ENCODE measurements at places on chromosomes 2 and 18.

GRCh38 chr2:21694079-21694878 is 570.5 kb downstream of the TDRD15 start:
- no peak for ATAC-seq

DNA sequence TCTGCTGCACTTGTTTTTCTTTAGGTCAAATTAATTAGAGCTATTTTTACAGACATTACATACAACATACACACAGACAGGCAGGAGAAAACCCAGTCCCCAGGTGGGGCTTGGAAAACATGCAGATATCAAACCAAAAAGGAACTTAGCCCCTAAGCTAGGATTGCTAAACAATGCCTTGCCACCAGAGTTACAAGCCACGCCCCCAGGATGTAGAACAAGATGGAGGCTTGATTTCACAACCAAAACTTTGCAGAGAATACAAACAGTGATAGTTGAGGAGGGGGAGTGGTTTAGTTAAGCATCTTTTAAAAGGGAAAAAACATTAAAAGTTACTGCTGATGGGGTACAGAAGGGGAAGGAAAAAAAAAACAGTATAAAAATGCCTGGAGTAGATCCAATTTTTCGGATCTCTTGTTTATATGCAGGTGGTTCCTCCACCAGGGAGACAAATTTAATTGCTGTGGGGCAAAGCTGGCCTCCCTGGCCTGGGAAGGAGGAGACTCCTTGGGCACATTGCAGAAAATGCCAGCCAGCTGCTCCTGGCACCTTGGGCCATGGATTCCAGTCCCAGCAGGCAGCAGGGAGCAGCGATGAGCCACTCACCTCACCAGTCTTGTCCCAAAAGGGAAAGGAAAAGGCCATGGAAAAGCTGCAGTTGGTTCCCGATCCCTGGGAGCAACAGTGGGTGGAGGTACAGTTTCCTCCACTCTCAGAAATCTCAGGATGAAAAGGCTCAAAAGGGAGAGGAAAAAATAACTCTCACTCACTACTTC is 348.4 kb upstream of the REG3G start:
- ATAC-seq = no peak

DNA sequence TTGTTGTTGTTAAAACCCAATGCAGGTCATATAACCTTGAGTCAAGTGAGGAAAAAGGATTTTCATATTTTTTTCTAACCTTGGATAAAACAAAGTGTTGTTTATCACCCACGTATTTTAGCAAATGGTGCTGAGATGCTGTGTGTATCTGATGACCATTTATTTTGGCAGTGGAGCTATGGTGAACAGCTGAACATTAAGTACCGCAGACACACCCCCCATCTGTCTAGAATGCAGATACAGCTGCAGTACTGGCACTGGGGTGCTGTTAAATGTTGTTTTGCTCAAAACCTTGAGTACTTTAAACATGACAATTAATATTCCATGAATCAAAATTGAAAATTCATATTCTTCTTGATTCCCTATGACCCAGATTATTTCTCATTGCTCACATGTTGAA is 773.3 kb upstream of the SLC39A10 start:
- ATAC-seq = no peak

DNA sequence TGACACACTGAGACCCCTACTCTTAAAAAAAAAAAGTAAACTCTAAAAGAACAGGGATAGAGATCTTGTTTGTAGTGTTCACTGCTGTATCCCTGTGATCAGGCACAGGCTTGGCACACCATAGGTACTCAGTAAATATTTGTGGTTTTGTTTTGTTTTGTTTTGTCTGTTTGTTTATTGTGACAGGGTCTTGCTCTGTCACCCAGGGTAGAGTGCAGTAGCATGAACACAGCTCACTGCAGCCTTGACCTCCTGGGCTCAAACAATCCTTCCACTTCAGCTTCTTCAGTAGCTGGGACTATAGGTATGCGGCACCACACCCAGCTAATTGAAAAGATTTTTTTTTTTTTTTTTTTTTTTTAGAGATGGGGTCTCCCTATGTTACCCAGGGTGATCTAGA is 3.4 kb downstream of the FKBP1B start:
- ATAC-seq = no peak

DNA sequence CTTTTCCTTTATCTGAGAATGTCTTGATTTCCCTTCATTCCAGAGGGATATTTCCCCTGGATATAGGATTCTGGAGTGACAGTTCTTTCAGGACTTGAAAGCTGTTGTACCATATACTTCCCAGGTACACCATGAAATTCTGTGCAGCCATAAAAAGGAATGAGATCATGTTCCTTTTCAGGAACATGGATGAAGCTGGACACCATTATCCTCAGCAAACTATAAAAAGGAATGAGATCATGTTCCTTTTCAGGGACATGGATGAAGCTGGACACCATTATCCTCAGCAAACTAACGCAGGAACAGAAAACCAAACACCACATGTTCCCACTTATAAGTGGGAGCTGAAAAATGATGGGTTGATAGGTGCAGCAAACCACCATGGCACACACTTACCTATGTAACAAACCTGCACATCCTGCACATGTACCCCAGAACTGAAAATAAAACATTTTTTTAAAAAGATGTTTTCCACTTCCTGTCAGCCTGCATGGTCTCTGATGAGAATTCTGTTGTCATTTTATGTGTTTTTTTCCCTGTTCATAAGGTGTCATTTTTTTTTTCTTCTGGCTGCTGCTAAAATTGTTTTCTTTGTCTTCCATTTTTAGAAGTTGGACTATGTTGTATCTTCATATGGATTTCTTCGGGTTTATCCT is 133.3 kb downstream of the DNAH6 start:
- ATAC-seq = no peak

DNA sequence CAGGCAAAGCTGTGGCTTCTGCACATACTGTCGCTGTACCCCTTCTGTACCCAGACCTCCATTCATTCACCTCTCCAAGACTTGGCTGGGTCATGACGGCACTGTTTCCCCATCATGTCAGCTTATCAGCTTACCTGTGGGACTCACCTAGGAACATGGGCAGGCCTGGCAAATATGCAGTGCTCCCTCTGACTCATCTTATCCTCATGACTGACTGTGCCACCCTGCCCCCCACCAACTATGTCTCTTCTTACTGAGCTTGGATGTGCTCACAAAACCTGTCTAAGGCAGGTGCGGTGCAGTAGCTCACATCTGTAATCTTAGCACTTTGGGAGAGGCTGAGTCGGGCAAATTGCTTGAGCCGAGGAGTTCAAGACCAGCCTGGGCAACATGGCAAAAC is 152.4 kb downstream of the MGAT5 start:
- ATAC-seq = no peak

GRCh38 chr18:45119876-45120275 is 439.2 kb downstream of the SETBP1 start:
- no peak for ATAC-seq

DNA sequence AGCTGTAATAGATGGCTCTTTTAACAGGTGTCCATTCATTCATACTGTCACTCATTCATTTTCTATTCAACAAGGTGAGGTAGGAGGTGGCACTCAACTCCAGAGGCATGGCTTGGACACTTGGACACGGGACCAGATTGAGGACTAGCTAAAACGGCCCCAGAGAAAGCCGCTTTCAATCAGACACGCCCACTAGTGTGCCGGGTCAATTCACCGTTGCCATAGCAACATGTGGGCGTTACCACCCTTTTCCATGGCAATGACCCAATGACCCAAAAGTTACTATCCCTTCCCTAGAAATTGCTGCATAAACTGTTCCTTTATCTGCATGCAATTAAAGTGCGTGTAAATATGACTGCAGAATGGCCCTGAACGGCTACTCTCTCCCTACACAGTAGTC is 49.2 kb upstream of the LGALSL start:
- ATAC-seq = no peak

DNA sequence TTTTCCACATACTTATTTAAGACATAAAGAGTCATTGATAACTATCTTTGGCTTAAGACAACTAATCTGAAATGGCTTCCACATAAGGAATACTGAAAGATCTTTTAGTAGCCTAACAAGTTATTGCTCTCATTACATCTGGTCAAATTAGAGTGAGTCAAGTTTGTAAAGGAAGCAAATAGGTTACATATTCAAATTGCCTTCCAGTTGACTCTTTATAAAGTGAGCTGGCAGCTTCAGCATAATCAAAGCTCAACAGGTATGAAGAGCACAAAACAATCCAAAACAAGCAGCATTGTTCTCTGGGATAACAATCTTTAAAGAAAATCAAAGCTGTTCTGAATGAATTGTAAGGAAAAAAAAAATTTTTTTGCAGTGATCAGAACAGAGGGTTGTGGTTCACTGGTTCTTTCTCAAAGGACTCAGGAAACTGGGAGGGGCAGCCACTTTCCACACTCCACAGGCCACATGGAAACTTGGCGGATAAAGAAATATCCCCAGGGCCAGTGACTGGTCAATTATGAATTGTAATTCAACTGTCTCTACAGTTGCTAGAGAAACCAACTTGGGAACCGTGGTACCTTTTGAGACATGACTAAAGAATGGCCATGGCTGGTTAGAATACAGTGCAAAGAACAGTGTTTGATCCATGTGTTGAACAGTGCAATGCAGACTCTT is 369.3 kb upstream of the KCNH7 start:
- no peak for ATAC-seq

DNA sequence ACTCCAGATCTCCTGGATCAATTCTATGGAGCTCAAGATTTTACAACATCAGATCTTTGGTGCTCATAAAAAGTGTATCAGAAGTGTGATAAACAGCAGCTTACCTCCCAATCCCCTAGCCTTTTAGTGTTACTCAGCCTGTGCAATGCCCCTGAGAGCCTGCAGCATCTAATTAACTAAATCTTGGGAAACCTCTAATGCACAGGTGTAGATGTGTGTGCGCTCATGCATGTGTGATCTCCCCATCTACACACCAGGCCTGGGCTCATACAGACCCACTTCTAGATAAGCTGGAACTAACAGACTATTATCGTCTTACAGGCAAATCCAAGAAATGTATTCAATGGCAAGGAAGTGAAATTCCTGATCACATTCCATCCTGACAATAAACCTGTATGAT is 7.5 kb downstream of the SUCLG1 start:
- ATAC-seq = no peak

DNA sequence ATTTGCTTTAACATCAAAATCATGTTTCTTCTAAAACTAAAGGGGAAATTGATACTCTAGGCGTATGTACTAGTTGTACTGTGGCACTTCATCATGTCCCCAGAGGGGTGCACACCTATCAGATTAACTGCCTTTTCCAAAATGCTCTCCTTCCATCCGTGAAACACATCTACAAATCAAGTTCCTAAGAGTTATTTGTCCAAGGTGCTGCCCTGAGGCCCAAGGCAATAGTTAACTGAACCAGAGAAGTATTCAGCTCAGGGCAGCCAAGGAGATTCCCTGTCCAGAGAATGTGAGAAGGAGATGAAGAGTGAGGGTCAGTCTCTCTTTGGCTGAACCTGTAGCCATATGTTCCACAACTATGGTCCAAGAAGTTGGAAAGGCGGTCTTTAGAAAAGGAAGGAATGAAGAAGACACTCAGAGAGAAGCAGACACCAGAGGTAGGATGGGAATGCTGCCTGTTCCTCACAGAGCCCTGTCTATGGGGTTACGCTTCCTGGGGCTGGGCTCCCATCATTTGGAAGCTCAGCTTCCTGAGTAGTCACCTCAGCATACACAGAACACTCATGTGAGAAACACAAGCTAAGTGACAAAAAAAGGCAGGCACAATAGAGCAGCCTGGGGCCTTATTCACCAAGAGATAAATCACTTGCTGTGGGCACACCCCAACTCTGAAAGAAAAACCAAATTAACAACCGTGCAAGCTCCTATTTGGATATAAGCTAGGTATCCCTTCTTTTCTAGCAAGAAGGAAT is 55.6 kb downstream of the ANKRD44 start:
- peak; percentile 65 for ATAC-seq

GRCh38 chr18:68409576-68409975 is 305.3 kb downstream of the TMX3 start:
- ATAC-seq = no peak

DNA sequence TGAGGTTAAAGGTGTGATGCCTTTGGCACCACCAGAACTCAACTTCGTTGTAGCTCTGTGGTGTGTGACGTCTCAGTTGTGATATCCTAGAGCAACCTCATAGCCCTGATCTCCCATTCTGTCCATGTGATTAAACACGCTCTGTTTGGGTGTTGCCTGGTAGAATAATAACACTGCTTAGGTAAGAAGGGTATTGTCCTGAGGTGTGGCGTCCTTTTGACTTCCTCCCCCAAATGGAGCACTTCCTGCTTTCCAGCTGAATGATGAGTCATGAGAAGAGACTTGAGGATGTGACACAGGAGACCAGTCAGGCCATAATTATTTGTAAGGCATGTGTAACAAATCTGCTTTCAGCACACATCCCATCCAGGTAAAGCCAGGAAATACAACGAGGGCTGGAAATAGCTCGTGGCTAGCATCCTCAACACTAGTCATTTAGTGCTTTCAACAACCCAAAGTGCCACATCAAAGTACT is 100.7 kb downstream of the RAPGEF4 start:
- no peak for ATAC-seq

- no peak for ATAC-seq
Measured at GRCh38 chr2:67930156-67930555, 132.6 kb downstream of the C1D start.

- no peak for ATAC-seq
Measured at GRCh38 chr2:129330504-129330903, 649.0 kb upstream of the RAB6C start.
